ENCODE measurements at places on chromosomes 6 and 20. TPM values are rescaled to one million over a fixed set of nuclear protein-coding genes. Genes with fewer than 3 reads are reported as not detected.

Gene MRPS18B
- total RNA-seq: 58.6 TPM

- H3K4me1 ChIP-seq: peaks cover 20% of the 10 kb centered on the region
- H3K36me3 ChIP-seq: no peaks in the 10 kb centered on the region
- H3K27me3 ChIP-seq: no peaks in the 10 kb centered on the region
- no peak for DNase-seq
Measured at GRCh38 chr6:138593124-138593877, 94.0 kb upstream of the NHSL1 start.

Gene TRDN
- total RNA-seq: 0.79 TPM

DNA sequence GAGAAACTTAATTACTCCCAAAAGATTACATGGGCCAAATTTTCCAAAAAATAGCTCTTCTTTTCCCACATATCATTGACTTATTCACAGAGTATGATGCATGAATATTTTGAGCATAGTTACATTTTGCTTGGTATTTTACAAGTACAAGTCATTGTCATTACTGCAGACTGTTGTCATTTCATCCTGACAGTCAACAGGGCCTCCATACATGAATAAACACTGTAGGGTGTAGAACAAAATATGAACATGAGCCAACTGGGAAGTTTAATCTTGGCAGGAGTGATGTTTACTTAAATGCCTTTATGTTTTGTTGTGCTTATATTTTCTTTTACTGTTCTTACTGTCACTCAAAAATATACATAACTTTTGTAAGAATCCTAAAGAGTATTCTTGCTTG lies 340.7 kb downstream of the ADGRB3 start:
- H3K36me3 ChIP-seq: no peaks in the 10 kb centered on the region
- no peak for DNase-seq
- no peaks in the 10 kb centered on the region for H3K4me1 ChIP-seq
- no peaks in the 10 kb centered on the region for H3K27me3 ChIP-seq

Gene SLC35B3
- 12.1 TPM for total RNA-seq

Measured in liver (tissue), 10 donors.